Breast epithelium (tissue), 4 donors: ENCODE measurements at places on chromosomes 3 and 15. TPM values are rescaled to one million over a fixed set of nuclear protein-coding genes. Genes with fewer than 3 reads are reported as not detected.

DNA sequence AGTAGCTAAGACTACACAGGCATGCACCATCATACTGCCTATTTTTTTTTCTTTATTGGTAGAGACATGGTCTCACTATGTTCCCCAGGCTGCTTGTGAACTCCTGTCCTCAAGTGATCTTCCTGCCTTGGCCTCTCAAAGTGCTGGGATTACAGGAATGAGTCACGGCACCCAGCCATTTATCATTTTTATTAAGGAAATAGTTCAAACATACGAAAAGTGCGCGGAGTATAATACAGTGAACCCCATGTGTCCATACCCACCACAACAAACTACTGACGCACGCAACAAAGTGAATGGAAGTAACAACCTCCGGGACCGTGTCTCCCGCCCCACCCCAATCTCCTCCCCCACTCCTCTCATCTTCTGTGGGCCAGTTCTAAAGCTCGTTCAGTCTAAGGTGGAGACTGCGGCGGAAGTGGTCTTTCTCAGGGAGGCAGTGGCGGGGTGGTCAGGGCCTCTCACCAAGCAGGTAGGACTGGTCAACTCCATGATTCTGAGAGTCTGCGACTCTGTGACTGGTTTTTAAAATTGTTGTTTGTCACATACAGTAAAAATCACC is 42.1 kb downstream of the DNAJB8 start:
- DNase-seq = no peak

The RBPMS2 gene
- total RNA-seq = not detected

The CILP gene
- total RNA-seq = 24.6 TPM

DNA sequence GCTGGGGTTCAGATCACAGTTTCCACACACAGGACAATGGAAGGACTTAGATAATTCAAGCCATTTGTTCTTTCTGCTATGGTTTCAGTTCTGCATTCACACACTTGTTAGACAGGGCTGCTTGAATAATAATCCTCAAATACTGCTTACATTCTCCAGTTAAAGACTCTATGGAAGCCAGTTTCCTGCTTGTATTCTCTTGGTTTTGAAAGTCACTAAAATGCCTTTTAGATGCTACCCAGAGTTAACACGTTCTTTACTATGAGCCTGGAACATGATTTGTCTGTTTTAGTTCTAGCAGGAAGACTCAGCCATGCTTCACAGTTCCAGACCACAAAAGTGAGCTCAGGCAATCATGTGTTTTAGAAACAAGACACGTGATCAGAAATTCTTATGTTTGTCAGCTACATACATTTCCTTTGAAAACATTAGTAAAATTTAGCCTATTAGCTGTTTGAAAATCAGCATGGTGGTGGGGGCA is 152.4 kb downstream of the LEKR1 start:
- DNase-seq = no peak

DNA sequence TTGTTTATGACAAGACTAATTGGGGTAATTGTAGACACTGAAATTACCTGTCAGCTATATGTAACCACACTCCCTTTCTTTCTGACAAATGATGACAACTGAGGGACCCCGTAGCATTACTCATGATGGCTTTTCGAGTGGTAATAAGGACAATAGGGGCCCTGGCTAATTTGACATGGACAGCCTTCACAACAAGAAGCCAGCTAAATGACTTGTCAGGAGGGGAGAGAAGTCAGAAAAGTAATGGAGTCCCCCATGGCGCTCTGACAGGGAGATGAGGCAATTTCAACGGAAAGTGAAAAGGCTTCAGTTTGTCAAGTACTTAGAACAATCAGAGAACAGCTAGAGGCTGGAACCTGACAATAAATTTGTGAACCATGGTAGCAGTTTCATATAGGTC is 177.3 kb downstream of the CDIN1 start:
- DNase-seq = no peak

GRCh38 chr3:1092771-1093170 is at the start of gene CNTN6:
Gene CNTN6, plus strand, starts transcription at chr3:1093024. Its CDS starts 54,985 bp downstream, at chr3:1148009.
- DNase-seq = no peak
